ENCODE measurements at places on chromosomes 7 and 10.
A peak's percentile ranks its signal among the peaks of the same experiment; 100 is the strongest.

DNA sequence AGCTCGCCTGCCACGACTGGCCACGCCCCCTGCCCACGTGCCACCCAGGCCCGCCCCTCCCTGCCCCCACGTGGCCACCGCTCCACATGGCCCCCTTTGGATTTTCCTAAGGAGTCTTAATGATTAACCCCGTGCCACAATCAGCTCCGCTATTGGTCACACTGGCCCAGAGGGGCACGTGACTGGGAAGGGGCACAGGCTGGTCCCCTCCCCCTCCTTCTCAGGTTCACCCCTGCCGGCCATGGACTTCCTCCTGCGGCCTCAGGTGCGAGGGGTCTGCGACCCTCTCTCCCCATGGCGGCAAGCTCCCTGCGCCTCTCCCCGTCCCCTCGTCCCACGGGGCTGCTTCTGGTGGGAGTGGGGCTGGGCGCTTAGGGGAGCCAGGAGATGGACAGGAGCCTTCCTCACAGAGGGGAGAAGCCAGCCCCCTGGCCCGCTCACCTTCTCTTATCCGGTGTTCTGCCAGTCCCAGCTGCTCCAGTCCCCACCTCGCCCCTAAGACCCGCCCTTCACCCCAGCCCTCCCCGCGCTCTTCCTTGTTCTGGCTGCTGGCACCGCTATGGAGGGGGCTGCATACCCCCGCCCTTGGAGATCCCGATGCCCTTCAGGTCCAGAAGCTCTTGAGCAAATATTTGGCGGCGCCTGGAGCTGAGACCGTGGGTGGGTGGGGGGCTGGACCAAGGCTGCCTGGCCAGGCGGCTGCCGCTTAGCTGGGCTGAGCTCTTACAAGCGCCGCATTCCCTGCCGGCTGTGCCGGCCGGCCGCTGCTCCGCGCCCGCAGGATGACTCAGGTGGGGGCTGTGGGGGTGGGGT is 3.2 kb downstream of the SLC4A2 start:
- DNase-seq, result peak; percentile 38

- DNase-seq, result no peak
Observed at GRCh38 chr7:96794063-96794462, 84.4 kb upstream of the SEM1 start.

- DNase-seq, result peak; percentile 80
Observed at GRCh38 chr10:110859973-110860376, 11.8 kb upstream of the PDCD4 start.

- no peak for DNase-seq
Observed at GRCh38 chr10:81096558-81096957, 558.9 kb downstream of the SH2D4B start.

DNA sequence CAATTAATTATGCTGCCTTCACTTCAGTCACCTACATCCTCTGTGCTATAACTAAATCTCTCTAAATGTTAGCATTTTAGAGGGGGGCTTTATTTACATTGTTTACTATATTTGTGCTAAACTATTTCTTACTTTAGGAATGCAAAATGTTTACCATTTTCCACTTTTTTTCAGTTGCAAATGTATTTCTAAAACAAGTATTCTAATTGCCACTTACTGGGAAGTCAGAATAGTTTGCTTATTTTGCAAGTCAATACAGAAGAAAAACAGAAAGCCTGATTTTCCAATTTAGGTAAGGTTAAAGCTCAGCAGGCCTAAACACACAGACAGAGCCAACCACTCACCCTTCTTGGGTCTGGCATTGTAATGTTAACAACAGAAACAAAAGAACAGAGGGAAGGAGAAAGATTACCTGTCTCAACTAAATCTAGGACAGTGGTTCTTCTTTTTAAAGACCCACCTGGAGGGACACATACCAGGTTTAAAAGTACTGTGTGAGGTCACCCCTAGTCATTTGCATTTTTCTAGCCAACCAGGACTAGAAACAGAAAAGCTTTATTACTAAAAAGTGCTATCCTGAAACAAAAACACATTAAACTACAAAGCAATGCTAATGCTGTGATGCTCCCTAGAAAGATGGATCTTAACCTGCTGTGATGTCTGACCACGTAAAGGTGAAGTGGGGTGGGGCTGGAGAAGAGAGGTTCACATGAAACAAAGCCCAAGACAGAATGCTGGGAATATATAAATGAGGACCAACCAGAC is 178.2 kb downstream of the SLC25A13 start:
- no peak for DNase-seq

DNA sequence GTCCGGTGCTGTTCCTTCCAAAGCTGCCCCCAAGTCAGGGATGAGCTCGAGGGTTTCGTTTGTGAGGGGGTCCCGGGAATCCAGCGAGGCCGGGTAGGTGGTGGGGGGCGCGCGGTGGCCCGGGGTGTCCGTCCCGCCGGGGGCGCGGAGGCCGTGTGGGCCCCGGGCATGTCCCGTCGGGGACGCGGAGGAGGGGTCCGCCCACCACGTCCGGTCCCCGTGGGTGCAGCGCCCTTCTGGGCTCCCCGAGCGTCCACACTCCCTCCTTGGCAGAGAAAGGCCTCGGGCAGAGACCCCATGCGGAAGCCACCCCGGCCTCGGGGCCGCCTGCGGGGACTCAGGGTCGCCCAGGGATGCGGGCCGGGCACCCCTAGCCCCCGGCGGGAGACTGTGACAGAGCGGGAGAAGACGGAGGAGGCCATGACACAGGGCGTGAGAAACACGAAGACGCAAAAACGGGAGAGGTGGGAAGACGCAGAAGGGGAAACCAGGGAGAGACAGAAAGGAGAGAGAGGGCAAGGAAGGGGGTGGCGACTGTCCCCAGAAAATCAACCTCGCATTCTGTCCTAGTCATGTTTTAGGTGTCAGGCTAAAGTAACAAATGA is 640 bp upstream of the ZNF425 start:
- peak; percentile 83 for DNase-seq

DNA sequence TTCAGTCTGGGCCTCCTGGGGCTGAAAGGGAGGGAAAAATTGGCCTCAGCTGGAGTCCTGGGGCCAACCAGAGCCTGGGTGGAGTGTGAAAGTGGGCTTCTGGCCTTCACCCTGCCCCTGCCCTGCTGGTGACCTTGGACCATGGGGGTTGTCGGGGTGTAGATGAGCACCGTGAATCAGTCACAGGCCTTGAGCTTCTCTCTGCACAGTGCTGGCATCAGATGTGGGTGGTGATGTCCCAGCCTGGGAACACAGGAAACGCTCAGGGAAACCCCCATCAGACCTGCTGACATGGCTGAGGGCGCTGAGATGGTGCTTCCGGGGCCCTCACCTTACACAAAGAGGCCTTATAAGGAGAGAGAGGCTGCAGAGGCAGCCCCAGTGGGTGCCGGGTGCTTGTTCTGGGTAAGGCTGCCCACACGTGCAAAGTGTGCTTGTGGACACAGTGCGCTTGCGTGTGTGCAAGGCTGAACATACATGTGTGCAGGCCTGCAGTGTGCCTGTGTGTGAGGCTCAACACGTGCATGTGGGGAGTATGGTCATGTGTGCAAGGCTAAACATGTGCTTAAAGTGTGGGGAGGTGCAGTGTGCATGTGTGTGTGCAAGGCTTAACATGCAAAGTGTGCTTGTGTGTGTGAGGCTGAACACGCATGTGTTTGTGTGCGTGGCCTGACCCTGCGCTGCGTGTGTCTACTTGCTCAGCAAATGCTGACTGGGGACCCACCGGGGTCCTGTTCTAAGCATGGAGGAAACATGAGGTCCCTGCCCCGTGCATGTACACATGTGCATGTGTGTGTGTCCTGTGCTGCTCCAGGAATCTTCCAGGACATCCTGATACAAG is 6.5 kb downstream of the ARPC1B start:
- DNase-seq, result no peak

- DNase-seq, result no peak
Observed at GRCh38 chr10:96645191-96645721, 58.4 kb upstream of the TM9SF3 start.

DNA sequence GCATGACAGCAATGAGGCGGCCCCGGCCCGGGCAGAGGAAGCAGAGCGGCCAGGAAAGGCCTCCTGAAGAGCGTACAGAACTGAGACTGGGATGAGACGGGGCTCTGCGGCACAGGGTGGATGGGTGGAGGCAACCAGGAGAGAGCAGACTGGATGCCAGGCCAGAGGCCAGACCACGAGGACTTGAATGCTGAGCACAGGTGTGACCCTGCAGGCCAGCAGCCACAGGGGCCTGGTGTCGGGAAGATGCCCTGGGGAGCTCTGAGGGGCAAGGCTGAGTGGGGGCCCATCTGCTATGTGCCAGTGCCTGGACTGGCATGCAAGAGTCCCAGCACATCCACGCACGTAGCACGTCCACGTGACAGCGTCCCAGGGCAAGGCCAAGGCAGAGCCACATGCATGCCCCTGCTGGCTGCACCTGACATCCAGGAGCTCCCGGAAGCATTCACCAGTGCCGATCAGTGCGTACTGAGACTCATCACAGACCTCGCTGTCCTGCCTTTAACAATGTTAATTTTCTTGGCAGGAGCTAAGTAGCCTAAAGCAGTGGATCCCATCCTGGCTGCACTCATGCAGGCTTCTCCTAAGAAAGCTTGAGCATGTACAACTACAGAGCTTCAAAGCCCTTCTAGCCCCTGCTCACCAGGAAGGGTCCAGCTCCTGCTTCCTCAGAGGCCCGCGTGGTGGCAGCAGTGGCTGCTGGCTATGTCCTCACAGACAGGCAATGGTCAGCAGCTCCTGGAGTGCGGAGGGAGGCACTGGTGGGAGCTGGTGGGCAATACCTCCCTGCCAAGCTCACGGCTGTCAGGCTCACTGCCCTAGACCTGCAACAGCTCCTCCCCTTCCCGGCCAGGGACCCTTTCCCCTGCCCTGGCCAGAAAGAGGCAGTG is 18.0 kb downstream of the GRID1 start:
- no peak for DNase-seq

- peak; percentile 73 for DNase-seq
Observed at GRCh38 chr7:106731187-106731586, 70.2 kb upstream of the CCDC71L start.

DNA sequence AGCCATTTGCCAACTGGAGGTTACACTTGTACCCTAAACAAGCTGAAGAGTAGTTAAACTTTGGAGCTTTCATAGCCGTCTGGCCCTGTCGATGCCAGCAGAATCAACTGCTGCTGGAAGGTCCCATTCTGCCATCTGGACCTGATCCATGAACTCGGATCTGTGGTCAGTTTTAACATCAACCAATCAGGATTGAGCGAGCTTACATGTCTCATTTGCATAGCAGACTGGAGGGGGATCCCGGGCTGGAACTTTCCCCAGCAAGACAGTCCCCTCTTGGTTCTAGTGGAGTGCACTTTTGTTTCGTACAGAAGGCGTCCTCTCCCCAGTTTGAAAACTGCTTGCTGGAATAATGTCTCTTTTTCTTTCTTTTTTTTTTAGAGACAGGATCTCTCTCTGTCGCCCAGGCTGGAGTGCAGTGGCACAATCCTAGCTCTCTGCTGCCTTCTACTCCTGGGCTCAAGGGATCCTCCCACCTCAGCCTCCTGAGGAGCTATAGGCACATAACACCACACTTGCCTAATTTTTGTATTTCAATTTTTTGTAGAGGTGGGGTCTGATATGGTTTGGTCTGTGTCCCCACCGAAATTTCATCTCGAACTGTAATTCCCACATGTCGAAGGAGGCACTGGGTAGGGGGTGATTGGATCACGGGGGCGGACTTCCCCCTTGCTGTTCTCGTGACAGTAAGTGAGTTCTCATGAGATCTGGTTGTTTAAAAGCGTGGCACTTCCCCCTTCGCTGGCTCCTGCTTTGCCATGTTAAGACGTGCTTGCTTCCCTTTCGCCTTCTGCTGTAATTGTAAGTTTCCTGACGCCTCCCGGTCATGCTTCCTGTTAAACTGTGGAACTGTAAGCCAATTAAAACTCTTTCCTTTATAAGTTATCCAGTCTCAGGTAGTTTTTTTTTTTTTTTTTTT is 42.8 kb upstream of the SEPHS1 start:
- peak; percentile 63 for DNase-seq

GRCh38 chr7:40133561-40134427 is 628 bp downstream of the MPLKIP start:
- peak; percentile 63 for DNase-seq

- no peak for DNase-seq
Observed at GRCh38 chr10:3116508-3117100, 49.3 kb downstream of the PFKP start.

- peak; percentile 45 for DNase-seq
Observed at GRCh38 chr7:135236727-135237126, 3.1 kb downstream of the STRA8 start.

DNA sequence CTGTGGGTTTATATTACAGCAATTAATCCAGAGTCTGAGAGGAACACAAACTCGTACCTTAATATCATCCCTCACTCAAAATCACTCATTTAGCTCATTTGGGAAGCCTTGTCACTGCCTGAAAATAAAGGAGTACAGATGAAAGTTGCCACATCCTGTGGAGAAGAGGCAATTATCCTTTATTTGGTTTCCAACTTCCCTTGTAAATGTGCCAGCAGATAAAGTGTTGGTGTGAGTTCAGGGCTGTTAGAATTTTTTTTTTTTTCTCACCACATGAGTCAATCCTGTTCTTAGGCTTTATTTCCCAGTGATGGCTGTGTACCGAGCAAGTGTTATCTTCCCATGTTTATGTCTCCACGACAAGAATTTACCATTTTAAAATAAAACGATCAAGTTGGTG is 99.0 kb upstream of the SMIM30 start:
- DNase-seq, result no peak

DNA sequence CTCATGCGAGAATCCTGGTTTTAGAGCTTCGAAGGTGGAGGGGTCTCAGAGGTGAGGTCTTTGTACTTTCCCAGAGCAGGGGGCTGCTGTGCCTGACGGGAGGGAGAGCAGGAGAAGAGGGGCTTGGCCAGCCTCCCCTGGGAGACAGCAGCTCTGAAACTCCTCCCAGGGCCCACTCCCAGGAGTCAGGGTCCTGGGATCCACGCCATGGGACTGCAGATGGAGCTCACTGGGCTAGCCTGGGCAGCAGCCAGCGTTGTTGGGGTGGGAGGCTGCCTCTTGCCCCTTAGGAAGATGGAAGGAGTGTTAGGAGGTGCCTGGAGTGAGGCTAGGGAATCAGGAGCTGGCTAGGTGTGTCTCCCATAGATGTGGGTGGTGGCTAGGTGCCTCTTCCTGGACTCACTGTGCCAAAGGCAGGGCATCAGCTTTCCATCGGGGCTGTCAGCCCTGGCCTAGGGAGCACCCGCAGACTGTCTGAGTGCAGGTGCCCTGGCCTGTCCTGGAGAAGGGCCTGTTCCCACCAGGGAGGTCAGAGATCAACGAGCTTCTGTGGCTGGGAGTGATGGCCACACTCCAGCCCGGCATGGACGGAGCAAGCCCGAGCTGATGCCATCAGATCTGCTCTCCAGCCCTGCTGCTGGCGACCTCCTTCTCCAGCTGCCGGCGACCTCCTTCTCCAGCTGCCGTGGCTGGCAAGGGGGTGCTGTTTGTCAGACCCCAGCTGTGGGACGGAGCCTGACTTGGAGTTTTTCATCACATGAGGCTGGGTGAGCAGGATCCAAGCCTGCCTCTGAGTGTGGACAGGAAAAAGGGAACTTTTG is 111.3 kb downstream of the PTPN20 start:
- DNase-seq, result no peak

- peak; percentile 79 for DNase-seq
Observed at GRCh38 chr10:61284222-61284890, 168.8 kb downstream of the TMEM26 start.

GRCh38 chr7:95476904-95477594 is 8.7 kb upstream of the ASB4 start:
- DNase-seq, result peak; percentile 84

- DNase-seq, result peak; percentile 22
Observed at GRCh38 chr10:43299579-43299978, 32.7 kb upstream of the RASGEF1A start.

GRCh38 chr10:397321-398068 is 262.2 kb downstream of the ZMYND11 start:
- no peak for DNase-seq

Measured in hematopoietic multipotent progenitor cell treated with erythropoietin and hydrocortisone succinate and interleukin-3 and kit ligand, for 4 days (in vitro differentiated cells).